ENCODE measurements at places on chromosomes 1 and 21. TPM values are rescaled to one million over a fixed set of nuclear protein-coding genes. Genes with fewer than 3 reads are reported as not detected.

DNA sequence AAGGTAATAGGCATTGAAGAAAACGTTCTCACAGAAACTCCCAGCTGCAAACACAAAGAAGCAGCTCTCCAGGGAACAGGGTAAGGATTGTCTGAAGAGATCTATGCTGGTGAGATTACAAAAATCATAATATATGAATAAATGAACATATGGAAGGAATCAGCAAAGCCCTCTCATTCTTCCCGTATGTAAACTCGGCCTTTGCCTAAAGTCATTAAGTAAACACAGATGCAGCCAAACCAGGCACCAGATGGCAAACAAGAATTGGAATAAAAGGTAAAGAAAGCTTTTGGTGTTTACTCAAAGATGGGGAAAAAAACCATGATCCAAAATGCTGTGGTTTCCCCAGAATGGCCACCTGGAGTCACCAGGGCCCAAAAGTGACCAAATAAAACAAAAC, 76.6 kb upstream of the HOOK1 start:
- H3K27me3 ChIP-seq = no peaks in the 10 kb centered on the region
- H3K27ac ChIP-seq = no peak overlapping the region
- H3K4me1 ChIP-seq = peaks cover 30% of the 10 kb centered on the region

DNA sequence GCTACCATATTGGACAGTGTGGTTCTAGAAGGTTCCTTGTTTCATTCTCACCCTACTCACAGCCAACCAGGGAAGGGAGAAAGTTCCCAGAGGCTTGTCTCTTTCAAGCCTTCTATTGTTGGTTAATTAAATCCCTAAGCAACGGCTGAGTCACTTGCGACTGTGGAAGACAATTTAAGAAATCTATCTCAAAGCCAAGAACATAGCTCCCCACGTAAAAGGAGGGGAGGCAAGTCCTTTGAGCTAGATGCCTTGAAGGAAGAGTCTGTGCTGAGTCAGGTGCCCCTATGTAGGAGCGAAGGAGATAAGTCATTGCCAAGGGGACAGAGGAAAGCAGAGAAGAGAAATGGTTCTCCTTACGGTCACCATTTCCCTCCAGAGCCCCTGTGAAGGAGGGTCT, 79.4 kb upstream of the PPP2R5A start:
- no peaks in the 10 kb centered on the region for H3K36me3 ChIP-seq
- no peak overlapping the region for H3K27ac ChIP-seq
- no peak overlapping the region for H3K4me3 ChIP-seq
- H3K4me1 ChIP-seq = no peaks in the 10 kb centered on the region
- no peak for DNase-seq

DNA sequence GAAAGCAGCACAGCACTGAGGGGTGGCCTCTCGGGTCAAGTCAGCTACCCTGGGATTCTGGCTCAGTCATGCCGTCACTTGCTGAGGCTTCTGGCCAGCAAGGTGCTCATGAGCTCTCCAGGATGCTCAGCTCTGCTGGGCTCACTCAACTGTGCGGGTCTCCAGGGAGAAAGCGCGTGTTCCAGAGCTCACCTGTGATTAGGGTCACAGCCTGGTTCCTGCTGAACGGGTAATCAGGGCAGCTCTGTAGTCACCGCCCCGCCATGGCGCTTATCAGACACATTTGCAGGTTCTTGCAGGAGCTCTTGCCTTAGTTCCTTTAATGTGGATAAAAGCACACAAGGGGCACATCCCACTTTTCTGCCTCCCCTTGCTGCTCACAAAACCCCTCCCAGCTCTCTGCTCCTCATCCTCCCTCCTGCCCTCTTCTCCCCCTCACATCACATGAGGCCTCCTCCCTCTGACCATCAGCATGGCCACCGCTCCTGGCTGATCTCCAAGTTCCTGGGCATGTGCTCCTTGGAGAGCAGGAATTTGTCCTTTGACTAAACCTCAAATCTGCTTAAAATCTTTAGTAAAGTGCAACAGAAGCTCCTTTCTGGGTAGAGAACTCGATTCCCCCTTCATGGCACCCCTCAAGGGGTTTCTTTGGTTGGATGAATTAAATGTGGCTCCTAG, 2.0 kb downstream of the PCP4 start:
- H3K4me1 ChIP-seq = no peaks in the 10 kb centered on the region
- H3K27me3 ChIP-seq = peaks cover 33% of the 10 kb centered on the region
- no peak overlapping the region for H3K4me3 ChIP-seq

- no peaks in the 10 kb centered on the region for H3K27me3 ChIP-seq
- peaks cover 2% of the 10 kb centered on the region for H3K36me3 ChIP-seq
- peaks cover 34% of the 10 kb centered on the region for H3K4me1 ChIP-seq
- no peak overlapping the region for H3K4me3 ChIP-seq
Observed at GRCh38 chr1:93822730-93823425, 56.1 kb downstream of the DNTTIP2 start.

- no peaks in the 10 kb centered on the region for H3K4me1 ChIP-seq
- DNase-seq = no peak
- no peaks in the 10 kb centered on the region for H3K36me3 ChIP-seq
- peaks cover 9% of the 10 kb centered on the region for H3K27me3 ChIP-seq
- no peak overlapping the region for H3K4me3 ChIP-seq
Observed at GRCh38 chr21:39667353-39667891, 54.7 kb downstream of the B3GALT5 start.

DNA sequence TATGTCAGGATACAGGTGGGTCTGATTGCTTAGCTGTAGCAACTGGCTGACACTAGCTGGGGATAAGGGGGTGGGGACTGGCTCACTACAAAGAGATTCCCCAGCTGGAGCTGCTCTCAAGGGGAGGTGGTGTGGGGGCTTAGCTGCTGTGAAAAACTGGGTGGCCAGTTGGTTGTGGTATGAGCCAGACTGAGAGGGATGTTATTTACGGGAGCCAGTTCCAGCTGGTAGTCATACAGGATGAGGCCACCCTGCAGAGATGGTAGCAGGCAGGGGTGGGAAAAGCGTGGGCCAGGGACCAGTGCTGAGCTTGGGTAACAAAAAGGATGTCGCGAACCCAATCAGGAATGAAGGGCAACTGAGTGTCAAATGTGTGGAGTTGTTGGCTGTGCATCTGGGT, 204.0 kb upstream of the C21orf91 start:
- no peak overlapping the region for H3K4me3 ChIP-seq
- no peaks in the 10 kb centered on the region for H3K4me1 ChIP-seq
- H3K27ac ChIP-seq = no peak overlapping the region
- H3K36me3 ChIP-seq = no peaks in the 10 kb centered on the region
- no peaks in the 10 kb centered on the region for H3K27me3 ChIP-seq
- no peak for DNase-seq

The BNIPL gene
- total RNA-seq = 0.36 TPM

DNA sequence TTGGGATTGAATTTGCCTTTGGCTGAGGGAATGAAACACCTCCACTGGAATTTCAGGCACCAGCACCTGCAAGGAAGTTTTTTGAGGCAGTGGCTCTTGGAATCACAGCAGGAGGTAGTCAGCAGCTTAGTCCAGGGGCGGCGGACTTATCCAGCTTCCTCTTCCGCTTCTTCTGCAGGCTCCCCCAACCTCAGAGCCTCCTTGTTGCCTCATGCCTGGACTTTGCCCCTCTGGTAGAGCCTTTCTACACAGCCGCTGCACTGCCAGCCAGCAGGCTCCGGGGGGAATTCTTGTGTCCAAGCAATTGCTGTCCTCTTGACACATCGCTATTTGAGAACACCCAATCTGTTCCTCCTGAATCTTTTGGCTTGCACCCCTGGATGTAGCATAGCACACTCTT, 4.4 kb upstream of the RHEX start:
- H3K4me1 ChIP-seq = no peaks in the 10 kb centered on the region
- H3K4me3 ChIP-seq = no peak overlapping the region
- H3K27ac ChIP-seq = no peak overlapping the region
- peaks cover 9% of the 10 kb centered on the region for H3K27me3 ChIP-seq

- DNase-seq = no peak
- H3K4me3 ChIP-seq = no peak overlapping the region
- peaks cover 15% of the 10 kb centered on the region for H3K36me3 ChIP-seq
- no peaks in the 10 kb centered on the region for H3K27me3 ChIP-seq
- H3K27ac ChIP-seq = peak overlapping the region; percentile 92
Observed at GRCh38 chr1:201769966-201770365, 59.0 kb upstream of the IPO9 start.

- H3K36me3 ChIP-seq = no peaks in the 10 kb centered on the region
- H3K4me1 ChIP-seq = peaks cover 34% of the 10 kb centered on the region
- peak overlapping the region; percentile 71 for H3K27ac ChIP-seq
- H3K27me3 ChIP-seq = peaks cover 3% of the 10 kb centered on the region
- DNase-seq = no peak
Observed at GRCh38 chr1:202221911-202222909, 28.6 kb downstream of the LGR6 start.

DNA sequence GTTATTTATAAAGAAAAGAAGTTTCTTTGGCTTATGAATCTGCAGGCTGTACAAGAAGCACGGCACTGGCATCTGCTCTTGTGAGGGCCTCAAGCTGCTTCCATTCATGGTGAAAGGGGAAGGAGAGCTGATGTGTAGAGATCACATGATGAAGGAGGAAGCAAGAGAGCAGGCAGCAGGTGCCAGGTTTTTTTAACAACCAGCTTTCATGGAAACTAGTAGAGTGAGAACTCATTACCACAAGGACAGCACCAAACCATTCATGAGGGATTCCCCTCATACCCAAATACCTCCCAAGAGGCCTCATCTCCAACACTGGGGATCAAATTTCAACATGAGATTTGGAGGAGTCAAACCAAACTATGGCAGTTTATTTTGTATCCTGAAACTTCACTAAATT, 85.8 kb upstream of the CAMK1G start:
- no peak overlapping the region for H3K4me3 ChIP-seq
- peaks cover 1% of the 10 kb centered on the region for H3K36me3 ChIP-seq
- H3K27me3 ChIP-seq = peaks cover 6% of the 10 kb centered on the region

The ZMPSTE24 gene
- total RNA-seq = 49.5 TPM

DNA sequence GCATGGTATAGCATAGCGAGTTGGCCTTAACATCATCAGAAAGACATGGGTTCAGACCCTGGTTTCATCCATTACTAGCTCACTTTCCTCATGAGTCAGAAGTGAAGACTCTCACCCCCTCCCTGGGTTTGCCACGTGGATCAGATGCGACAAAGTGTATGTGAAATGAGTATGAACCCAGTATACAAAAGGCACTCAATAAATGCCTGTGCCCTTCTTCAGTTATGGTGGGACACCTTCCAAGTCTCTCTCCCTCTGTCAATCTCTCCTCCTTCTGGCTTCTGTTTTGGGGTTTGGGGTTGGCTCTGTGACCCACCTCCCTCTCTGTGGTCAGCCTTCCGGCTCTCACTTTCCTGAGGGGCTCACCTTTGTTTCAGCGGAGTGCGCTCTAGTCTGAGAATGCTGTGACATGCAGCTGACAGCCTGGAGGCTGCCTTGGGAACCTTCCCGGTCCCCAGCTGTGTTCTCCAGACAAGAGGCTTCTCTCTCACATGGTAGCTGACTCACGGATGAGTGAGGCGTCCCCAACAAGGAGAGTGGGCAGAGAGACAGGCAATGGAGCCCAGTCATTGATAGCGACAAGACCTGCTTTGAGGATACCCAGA, 155.0 kb upstream of the EDN2 start:
- DNase-seq = no peak
- H3K27me3 ChIP-seq = no peaks in the 10 kb centered on the region
- H3K4me3 ChIP-seq = no peak overlapping the region
- H3K27ac ChIP-seq = peak overlapping the region; percentile 95

The LIN28A gene
- total RNA-seq = not detected
